HL-60 (cell line): ENCODE measurements at places on chromosomes 7 and 10.

- no peak for DNase-seq
Measured at GRCh38 chr10:132845041-132845551, 59.1 kb upstream of the NKX6-2 start.

DNA sequence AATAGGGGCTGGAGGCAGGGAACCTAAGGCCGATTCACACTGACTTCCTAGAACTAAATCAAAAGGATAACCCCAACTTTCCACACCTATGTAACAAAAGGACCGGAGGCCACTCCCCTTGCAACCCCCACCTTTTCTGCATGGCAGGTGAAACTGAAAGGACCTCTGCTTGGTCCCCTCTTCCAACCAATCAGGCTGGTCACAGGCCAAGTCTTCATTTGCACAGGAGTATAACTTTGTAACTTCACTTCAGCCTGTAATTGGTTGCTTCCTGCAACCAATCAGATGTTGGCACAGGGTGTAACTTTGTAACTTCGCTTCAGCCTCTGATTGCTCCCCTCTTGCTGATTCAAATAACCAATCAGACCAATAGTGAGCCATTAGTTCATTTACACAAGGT is 190.0 kb downstream of the FAM107B start:
- no peak for DNase-seq

- DNase-seq = no peak
Measured at GRCh38 chr7:148473703-148474480, 116.7 kb upstream of the C7orf33 start.

DNA sequence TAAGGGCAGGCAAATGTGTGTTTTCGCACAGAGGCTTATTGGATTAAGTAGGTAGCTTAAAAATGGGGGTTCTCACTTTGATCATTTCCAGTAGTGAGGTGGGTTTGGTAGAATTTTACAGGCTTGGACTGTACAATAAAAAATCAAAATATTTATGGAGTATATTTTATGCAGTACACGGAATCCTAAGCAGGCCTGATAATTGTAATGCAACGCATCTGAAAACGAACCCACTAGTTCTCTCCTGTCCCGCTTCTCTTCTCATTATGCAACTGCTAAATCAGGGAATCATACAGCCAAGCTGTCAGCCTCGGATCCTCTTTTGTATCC is 377 bp upstream of the POLR1F start:
- DNase-seq = no peak

DNA sequence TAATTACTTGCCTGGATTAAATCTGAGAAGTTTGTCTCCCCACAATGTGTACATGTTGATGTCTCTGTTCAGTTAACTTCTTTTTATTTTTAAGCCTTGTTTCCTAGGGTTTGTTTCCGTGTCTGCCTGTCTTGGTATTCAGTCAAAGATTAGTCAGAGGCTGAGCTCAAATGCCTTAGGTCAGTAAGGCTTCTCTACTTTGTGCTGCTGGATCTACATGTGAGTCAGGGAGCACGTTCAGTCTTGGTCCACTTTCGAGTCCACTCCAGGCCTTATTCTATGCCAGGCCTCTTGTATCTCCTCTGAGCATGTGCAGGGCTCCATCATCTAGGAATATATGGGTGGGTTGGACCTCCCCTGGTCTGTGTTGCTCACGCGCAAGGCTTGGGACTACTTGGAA is 93.3 kb upstream of the FZD8 start:
- DNase-seq = no peak
